ENCODE measurements at places on chromosomes 12 and 14.

DNA sequence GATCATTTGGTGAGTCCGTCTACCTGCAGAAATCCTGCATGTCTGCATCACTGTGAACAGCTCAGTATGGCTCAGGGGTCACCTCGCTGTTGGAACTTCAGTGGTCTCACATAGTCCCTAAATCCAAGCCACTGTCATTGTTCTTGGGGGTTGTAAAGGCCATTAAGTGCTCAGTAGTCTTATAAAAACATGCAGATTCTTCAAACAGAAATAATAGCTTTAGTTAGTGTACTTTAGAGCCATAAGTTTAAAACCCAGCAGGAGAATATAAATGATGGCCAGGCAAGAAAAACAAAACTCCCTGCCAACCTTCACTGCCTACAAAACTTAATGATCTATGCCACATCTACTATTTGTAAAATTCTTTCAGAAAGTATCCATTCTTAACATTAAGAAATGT is 396.3 kb downstream of the SYT1 start:
- no peak for DNase-seq

DNA sequence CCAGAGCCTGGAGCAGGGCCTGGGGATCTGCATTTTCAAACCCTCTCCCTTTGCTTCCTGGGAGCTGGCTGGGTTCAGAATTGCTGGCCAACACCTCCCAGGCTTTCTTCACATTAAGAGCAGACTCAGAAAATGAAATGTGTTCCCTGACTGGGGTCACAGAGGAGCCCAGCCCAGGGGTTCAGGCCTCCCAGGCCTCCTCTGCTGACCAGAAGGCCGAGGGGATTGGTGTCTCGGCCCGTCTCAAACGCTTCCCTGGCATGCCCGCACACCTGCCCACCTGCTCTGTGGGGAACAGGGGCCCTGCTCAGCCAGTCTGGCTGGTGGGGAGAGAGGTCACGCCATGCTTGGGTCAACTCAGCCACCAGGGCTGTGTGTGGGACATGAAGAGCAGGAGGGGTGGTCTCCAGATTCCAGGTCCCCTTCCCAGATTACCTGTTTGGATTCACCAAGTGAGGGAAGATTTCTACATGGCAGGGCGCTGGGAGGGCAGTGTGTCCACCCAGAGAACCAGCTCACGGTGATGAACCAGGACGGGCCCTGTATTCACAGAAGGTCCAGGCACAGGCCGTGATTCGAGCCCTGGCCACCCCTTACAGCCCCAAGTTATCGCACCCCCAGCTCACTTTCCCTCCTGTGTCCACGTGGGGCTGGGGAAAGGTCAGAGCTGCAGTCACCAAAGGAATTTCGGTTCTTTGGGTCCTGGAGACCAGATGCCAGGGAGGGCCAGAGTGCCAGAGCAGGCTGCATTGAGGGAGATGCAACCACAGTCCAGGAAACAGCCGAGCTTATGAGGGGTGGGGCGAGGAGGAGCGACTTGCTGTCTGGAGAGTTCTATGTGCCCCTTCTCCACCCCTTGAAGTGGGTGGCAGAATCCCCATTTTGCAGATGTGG is 55.2 kb upstream of the RIN3 start:
- no peak for DNase-seq

DNA sequence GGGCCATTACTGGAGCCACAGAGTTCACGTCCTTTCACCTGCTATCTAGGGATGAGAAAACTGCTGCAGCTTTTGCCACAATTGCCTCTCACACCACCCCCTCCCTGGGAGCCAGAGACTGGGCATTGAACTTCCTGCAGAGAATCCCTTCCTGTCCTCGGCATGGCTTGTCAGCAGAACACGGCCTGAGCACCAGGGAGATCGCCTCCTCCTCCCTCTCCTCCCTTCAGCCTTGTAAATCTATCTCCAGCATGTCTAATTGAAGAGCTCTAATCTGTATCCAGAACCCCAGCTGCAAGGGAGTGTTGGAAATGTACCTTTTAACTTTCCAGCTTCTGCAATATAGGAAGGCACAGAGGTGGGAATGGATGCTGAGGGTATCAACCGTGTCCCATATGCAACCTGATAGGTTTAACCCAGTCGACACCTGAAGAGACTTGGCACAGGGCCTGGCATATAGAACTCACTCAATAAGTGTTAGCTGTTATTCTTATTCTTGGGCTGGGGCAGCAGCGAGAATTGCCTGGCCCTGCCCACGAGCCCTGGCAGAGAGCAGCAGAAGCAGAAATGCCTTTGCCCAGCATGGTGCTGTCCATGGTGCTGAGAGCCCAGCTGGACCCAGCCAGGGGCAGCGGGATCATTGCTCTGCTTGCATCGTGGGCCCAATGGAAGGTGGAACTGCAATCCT is 26.8 kb downstream of the TMEM63C start:
- no peak for DNase-seq

GRCh38 chr14:88599761-88600439 is 37.1 kb downstream of the ZC3H14 start:
- no peak for DNase-seq

GRCh38 chr14:105793836-105794235 is 267.5 kb downstream of the TMEM121 start:
- no peak for DNase-seq

DNA sequence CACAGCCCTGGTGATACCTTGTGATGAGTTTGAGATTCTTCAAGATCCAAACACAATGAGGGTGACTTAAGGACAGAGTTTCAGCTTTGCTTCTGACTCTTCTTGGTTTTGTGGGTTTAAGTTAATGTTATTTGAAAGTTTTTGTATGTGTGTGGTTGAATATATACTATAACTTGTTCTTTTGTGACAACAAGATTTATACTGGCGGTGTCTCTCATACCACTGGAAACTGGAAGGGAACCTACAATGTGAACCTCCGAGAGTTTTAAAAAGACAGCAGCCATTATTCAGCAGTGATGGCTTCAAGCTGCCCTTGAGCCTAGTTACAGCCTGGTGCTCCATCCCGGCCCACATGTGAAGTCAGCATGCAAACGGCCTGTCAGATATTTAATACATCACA is 87.9 kb upstream of the IGF1 start:
- DNase-seq = no peak

GRCh38 chr12:68158432-68158831 is 1.1 kb downstream of the IFNG start:
- no peak for DNase-seq

DNA sequence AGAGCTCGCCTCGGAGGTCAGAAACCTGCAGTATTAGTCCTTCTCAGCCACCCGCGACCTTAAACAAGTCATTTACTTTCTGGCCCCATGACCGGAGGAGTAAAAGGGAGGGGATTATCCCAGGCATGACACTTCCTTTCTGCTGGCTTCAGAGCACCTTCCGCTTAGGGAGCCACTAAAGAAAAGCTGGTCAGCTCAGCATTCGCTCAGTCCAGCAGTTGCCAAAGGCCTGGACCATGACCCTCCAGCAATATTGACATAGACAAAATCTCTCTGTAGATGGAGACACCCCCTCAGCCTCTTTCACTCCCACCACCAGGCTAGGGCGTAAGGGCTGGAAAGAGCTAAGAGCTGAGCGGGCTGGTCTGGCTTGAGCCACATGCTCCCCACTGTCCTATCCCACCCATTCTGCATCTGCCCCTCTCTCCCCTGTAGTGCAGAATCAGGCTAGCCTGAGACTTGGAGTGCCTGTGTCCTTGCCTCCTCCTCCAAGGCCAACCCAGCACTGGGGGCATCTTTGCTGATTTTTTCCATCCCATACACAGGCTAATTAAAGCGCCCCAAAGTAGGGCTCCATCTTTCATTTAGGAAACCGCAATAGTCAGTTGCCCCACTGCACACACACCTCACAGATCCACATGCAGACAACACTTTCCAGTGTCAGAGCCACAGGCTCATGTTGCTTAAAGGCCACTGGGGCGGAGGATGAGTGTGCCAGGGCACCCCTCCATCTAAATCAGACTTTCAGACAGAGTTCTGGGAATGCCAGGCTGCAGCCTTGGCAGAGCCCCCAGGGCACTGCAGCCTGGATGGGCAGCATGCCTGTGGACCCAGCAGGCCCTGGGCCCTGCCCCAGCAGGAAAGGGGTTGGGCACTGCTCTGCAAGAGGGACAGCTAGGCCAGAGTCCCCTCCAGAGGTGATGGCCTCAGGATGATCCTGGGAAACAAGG is 4.0 kb upstream of the CPNE6 start:
- no peak for DNase-seq

- no peak for DNase-seq
These were observed 202.2 kb upstream of the DCN start for GRCh38 chr12:91384806-91385205.

DNA sequence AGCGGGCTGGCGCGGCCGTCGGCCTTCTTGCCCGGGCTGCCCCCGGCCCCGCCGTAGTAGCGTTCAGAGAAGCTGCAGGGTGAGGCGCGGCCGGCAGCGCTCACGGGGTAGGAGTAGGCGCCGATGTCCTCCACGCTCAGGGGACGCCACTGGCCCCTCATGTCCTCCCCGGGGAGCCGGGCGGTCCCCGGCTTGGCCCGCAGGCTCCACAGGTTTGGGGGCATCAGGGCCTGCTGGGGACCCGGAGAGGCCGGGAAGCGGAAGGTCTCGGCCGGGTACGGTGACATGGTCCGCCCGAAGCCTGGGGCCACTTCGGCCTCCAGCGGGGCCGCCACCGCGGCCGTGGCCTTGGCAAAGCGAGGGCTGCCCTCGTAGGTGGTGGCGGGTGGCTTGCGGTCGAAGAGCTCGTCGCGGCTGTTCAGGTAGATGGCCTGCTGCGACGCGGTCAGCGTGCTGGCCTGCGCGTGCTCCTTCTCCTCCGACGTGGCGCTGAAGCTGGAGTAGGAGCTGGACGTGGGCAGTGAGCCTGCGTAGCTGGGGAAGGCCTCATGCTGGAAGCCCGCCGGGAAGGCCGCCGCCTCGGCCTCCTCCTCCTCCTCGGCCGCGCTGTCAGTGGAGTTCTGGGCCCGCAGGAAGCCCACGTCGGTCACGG is 48.7 kb downstream of the BEGAIN start:
- DNase-seq = no peak

- no peak for DNase-seq
These were observed 21.7 kb upstream of the VPS37B start for GRCh38 chr12:122917507-122918121.

- DNase-seq = no peak
These were observed 473.8 kb downstream of the RAD51B start for GRCh38 chr14:68293404-68293803.

- DNase-seq = no peak
These were observed 15.7 kb downstream of the ANO6 start for GRCh38 chr12:45231515-45232145.

DNA sequence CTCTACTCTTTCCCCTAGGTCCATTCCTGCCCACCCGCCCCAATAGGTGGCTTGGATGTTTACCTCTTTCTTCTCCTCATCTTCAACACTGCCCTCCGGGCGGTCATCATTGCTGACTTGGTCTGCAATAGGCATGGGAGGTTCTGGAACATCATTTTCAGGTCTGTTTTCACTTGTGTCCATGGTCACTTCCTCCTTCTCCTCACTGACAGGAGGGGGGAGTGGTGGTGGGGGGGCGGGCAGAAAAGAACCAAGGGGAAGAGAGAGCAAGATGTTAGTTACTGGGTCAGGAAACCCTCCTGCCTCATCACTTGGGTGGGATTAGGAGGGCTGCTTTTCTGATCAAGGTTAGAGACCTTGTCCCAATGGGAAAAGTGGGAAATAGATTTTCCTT is 12.1 kb upstream of the CDH24 start:
- DNase-seq = no peak

GRCh38 chr14:94941311-94941710 is 171.4 kb upstream of the GSC start:
- no peak for DNase-seq

- DNase-seq = no peak
These were observed 23.8 kb downstream of the ATP6V1D start for GRCh38 chr14:67335781-67336180.

Data from cortex of kidney (tissue), 1 donor.